ENCODE measurements at places on chromosomes 4 and X.
A peak's percentile ranks its signal among the peaks of the same experiment; 100 is the strongest.

GRCh38 chr4:87073199-87074120 is 138.6 kb downstream of the AFF1 start:
- no peak for DNase-seq

DNA sequence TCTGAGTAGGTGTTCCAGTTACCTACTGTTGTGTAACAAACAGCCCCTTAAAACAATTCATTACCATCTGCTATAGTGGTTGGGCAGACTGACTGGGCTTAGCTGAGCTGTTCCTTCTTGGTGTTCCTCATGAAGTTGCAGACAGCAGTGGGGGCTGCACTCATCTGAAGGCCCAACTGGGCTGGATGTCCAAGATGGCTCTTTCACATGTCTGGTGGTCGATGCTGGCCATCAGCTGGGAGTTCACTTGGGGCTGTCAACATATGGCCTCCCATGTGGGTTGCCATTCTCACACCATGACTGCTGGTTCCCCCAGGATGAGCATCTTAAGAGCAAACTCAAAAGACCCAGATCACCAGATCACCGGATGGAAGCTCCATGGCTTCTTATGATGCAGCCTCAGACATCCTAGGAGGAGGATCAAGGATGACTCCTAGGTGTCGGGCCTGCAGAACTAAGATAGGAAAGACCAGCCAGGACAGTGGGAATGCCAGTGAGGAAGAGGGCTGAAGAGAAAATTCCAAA is 34.3 kb upstream of the PPP2R2C start:
- DNase-seq, result peak; percentile 68

GRCh38 chr4:82560853-82561785 is 669 bp downstream of the TMEM150C start:
- DNase-seq, result no peak

DNA sequence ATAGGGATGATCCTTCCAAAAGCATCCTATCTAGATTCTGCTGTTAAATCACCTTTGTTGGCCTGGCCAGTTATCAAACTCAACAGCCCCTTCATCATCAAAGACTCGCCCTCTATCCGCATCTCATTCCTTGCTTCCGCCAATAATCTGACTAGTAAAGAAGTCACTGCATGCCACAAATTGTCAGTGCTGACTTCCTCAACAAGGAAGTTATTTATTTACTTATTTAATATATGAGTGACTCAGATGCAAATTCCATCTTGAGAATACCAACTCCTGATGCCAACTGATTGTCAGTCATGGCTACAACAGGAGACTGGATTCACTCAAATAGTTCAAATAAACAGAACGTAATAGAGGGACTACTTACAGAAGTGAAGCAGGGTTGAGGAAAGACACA is 283.8 kb downstream of the TRIML1 start:
- no peak for DNase-seq

DNA sequence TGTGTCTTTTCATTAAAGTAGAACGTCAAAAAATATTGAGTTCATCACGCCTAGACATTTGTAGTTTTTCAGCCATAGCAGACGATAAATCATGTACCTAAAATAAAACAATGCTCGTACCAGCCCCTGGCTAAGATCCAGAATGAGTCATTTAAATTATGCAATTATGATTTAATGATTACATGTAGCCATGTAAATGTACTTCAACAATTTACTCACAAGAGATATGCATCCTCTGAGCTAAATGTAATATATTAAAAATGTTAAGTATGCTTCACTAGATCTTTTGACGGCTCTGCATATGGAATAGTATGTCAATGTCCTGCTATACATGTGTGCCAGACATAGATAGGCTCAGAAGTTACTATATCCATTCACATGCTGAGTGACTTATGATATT is 1077.8 kb downstream of the ARAP2 start:
- no peak for DNase-seq

- DNase-seq, result no peak
Observed at GRCh38 chrX:70497026-70497425, 52.4 kb downstream of the DLG3 start.

DNA sequence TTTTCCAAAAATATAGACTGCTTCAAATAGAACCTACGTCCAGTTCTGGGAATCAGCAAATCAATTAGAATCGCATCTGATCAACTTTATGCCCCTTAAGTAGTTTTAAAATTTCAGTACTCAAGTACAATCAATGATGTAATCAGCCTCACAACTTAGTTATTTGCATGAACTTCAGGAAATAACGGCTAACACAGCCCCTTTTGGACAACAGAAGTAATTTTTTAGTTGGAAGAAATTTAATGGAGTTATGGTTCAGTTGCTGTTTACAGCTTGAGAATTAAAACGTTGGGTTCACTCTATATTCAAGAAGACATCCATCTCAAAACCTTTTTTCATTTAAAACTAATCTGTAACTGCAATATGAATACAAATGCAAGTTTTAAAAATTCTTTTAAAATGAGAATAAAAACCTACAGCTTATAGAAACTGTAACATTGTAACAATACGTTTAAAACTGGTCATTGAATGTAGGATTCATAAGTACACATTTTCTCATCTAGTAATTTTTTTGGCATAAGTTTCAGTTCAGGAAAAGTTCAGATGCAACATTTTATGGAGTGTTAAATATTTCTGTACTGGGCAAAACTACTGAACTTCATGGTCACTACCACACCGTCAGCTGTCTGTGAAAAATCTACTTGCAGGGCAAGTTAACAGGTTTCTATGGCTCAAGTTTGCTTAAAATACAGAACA is 956 bp downstream of the TAPT1 start:
- DNase-seq, result no peak
